Uterus (tissue), 4 donors: ENCODE measurements at places on chromosomes 1 and 21. TPM values are rescaled to one million over a fixed set of nuclear protein-coding genes. Genes with fewer than 3 reads are reported as not detected.

DNA sequence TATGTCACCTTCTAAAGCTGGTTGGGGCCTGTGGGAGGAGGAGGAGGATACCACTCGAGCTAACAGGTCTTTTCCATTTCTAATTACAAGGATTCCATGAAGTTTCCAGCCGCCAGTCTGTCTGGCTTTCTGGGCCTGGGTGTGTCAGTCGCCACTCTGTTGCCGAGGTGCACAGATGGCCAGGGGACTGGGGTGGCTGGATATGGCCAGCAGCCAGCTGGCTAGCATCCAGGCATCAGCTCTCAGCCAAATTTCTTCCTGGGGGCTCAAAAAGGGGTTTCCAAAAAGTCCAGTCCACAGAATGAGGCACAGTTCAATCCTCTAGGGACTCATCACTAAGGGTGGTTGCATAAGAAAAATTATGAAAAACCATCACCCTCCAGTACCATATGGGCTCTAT, 32.4 kb downstream of the ITPKB start:
- DNase-seq: no peak

DNA sequence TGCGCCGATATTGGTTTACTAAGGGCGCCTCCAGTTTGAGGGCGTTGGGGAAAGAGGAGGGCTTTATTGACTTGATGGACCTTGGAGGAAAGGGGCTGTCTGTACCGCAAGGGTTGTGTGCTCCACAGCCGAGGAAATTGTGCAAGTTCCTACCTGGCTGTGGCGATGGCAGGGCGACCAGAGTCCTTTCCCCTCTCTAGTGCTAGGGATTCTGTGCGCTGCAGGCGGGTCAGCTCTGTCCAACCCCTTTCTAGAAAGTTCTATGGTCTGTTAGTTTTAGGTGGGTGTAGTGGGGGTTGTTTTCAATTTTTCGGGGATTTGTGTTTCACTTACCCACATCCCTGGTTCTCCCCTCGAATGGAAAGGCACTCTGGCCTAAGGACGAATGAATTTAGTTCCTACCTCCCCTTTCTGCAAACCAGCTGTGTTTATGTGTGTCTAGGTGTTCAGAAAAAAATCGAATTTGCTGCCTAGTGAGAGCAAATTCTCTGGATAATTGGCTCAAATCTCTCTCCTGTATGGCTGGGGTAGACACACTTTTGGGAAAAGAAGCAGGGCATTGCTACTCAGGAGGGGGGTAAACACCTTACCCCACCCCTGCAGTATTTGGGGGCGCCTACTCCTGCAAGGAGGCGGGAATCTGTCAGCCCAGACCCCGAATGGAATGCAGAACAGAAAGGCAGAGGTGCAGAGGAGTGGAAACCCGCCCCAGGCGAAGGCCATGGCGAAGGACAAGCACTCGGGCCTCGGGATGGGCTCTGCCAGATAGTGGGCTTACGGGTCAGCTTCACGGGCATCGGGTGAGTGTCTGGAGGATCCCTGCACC, 2.0 kb downstream of the DMBX1 start:
- DNase-seq: no peak

LCE1C gene
- total RNA-seq: not detected

- DNase-seq: no peak
These were observed 3.3 kb upstream of the VPS72 start for GRCh38 chr1:151193304-151193703.
